T-helper 17 cell (primary cell): ENCODE measurements at places on chromosomes 5 and 9.

DNA sequence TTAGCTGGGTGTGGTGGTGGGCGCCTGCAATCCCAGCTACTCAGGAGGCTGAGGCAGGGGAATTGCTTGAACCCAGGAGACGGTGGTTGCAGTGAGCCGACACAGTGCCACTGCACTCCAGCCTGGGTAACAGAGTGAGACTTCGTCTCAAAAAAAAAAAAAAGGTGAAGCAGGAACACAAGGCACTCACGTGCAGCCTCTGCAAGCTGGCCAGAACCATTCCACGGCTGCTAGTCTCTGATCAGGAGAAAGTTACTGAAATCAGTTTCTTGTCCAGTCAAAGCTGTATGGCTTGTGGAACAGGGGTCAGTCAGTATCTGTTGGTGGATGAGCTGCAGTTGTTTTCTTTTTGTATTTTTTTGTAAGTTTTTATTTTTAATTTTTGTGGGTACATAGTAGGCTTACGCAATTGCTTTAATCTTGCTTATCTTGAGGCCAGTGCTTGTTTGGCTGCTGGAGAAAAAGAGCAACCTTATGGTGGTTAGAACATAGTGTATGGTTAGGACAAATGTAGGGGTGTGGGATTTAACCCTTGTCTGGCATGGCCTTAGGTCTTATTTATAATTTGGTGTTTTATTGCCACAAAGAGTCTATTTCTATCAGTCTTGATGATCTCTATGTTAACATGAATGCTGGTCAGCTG lies 32.7 kb upstream of the GTF2H2C start:
- no peak for DNase-seq

DNA sequence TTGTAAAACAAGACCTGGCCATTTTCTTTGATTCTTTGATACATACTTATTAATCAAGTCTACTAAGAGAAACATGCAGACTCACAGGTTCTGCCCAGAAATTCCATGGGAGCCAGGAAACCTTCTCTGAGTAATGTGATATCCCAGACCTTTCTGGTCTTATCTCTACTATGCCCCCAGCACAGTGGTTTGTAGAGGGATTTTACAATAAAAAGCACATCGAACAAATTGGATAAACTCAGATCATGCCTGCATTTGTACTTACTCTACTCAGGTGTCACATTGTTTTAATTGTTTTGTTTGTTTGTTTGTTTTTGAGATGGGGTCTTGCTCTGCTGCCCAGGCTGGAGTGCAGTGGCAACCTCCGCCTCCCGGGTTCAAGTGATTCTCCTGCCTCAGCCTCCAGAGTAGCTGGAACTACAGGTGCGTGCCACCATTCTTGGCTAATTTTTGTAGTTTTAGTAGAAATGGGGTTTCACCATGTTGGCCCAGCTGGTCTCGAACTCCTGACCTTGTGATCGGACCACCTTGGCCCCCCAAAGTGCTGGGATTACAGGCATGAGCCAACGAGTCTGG lies 179.5 kb downstream of the ZNF608 start:
- DNase-seq = no peak

DNA sequence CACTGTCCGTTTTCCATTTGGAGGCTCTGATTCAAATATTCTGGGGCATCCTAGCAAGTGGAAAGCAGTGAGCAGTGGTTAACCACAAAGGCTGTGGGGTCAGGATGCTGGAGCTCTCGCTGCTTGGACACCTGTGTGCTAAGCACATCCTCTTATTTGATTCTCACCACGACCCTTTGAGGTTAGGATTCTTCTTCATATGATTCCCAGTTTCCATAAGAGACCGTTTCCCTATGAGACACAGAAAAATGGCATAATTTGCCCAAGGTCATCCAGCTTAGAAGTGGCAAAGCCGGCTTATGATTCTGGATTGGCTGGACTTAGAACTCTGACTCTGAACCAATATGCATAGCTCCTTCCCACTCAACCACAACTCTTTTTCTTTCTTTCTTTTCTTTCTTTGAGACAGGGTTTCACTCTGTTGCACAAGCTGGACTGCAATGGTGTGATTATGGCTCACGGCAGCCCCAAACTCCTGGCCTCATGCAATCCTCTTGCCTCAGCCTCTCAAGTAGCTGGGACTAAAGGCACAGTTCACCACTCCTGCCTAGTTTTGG lies 207.7 kb downstream of the TTLL11 start:
- DNase-seq = no peak

DNA sequence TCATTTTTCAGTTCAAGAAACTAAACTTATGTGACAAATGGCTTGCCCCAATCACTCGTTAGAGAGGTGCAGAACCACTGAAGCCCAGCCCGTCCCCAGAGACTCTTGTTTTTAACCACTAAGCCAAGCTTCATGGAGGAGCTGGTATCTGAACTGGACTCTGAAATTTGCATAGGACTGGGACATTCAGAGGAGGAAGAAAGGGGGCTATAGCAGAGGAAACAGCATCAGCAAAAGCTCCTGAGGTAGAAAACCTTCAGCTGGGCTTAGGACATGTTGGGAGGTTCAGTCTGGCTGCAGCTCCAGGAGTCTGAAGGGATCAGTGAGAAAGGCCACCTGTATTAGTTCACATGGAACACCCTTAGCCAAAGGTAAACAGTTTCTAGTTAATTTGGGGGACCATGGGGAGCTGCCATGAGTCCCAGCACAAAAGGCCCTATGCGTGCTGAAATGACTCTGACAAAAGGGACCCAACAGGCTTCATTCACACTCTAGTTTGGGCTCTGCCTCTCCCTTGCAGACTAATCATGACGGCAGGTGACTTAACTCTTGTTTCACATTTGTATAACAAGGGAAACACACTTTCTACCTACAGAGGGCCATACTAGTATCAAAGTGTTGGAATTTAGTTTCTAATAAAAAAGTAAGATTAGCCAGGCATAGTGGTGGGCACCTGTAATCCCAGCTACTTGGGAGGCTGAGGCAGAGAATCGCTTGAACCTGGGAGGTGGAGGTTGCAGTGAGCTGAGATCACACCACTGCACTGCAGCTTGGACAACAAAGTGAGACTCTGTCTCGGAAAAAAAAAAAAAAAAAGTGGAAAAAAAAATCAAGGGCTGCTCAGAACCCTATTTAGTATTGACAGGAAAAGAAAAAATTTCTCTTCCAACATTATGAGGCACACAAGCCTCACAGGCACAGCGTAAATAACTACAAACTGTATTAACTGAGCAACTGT lies 10.2 kb downstream of the FBXO10 start:
- DNase-seq = no peak

GRCh38 chr9:78939311-78940065 lies 632.3 kb upstream of the TLE4 start:
- DNase-seq = no peak

GRCh38 chr5:14512574-14512973 lies 69.0 kb upstream of the OTULINL start:
- no peak for DNase-seq
